ENCODE measurements at places on chromosomes 4 and X. TPM values are rescaled to one million over a fixed set of nuclear protein-coding genes. Genes with fewer than 3 reads are reported as not detected.

Gene GPR82
- total RNA-seq: 0.65 TPM

- DNase-seq: no peak
- no peaks in the 10 kb centered on the region for H3K4me1 ChIP-seq
- no peak overlapping the region for H3K4me3 ChIP-seq
- no peaks in the 10 kb centered on the region for H3K27me3 ChIP-seq
- H3K27ac ChIP-seq: no peak overlapping the region
- H3K36me3 ChIP-seq: no peaks in the 10 kb centered on the region
Observed at GRCh38 chr4:77176640-77177039, 19.6 kb downstream of the CCNG2 start.

GRCh38 chr4:3498407-3498806 is 33.8 kb downstream of the LRPAP1 start:
- no peak for DNase-seq
- H3K4me1 ChIP-seq: no peaks in the 10 kb centered on the region
- no peak overlapping the region for H3K27ac ChIP-seq
- H3K27me3 ChIP-seq: peaks cover 24% of the 10 kb centered on the region
- H3K4me3 ChIP-seq: no peak overlapping the region

- H3K4me1 ChIP-seq: peaks cover 12% of the 10 kb centered on the region
Observed at GRCh38 chrX:150360331-150360730, 2.8 kb upstream of the MAMLD1 start.

DNA sequence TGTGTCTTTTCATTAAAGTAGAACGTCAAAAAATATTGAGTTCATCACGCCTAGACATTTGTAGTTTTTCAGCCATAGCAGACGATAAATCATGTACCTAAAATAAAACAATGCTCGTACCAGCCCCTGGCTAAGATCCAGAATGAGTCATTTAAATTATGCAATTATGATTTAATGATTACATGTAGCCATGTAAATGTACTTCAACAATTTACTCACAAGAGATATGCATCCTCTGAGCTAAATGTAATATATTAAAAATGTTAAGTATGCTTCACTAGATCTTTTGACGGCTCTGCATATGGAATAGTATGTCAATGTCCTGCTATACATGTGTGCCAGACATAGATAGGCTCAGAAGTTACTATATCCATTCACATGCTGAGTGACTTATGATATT is 1077.8 kb downstream of the ARAP2 start:
- H3K4me1 ChIP-seq: no peaks in the 10 kb centered on the region
- H3K36me3 ChIP-seq: no peaks in the 10 kb centered on the region
- H3K4me3 ChIP-seq: no peak overlapping the region
- DNase-seq: no peak
- H3K27me3 ChIP-seq: no peaks in the 10 kb centered on the region
- H3K27ac ChIP-seq: no peak overlapping the region

GRCh38 chrX:136623396-136623795 is 24.6 kb upstream of the CD40LG start:
- H3K27ac ChIP-seq: no peak overlapping the region
- H3K27me3 ChIP-seq: no peaks in the 10 kb centered on the region
- DNase-seq: no peak
- no peaks in the 10 kb centered on the region for H3K4me1 ChIP-seq
- H3K36me3 ChIP-seq: no peaks in the 10 kb centered on the region
- H3K4me3 ChIP-seq: no peak overlapping the region

Gene SLC49A3
- total RNA-seq: 31.5 TPM

Gene CCSER1
- 8.4 TPM for total RNA-seq

- DNase-seq: no peak
- H3K27me3 ChIP-seq: no peaks in the 10 kb centered on the region
- H3K36me3 ChIP-seq: no peaks in the 10 kb centered on the region
Observed at GRCh38 chr4:113316879-113317278, 267.4 kb downstream of the ANK2 start.

DNA sequence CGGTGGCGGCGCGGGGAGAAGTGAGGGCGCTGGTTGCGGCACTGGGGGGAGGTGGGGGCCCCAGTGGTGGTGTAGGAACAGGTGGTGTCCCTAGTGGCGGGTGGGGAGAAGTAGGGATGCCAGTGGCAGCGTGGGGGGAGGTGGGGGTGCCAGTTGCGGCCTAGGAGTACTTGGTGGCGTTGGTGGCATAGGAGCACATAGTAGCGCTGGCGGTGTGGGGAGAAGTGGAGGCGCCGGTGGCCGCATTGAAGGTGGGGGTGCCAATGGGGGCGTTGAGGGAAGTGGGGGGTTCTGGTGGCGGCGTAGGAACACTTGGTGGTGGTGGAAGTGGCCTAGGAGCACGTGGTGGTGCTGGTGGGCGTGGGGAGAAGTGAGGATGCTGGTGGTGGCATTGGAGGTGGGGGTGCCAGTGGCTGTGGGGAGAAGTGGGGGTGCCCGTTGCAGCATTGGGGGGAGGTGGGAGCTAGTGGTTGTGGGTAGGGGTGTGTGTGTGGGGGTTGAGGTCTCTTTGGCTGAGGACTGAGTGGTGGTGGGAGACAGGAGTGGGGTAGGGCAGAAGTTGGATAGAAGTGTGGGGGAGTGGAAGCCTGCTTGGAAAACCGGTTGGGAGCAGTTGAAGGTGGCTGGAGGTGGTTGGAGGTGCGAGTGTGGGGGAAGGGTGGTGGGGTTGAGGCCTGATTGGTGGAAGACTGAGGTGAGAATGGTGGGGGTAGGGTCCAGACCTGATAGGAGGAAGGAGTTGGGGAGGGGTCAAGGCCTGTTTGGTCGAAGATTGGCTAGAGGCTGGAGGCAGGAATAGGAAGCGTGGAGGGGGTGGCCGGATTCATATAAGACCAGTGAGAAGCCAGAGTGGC is 1.1 kb downstream of the GCNA start:
- H3K27ac ChIP-seq: no peak overlapping the region
- peaks cover 25% of the 10 kb centered on the region for H3K36me3 ChIP-seq
- no peaks in the 10 kb centered on the region for H3K27me3 ChIP-seq

DNA sequence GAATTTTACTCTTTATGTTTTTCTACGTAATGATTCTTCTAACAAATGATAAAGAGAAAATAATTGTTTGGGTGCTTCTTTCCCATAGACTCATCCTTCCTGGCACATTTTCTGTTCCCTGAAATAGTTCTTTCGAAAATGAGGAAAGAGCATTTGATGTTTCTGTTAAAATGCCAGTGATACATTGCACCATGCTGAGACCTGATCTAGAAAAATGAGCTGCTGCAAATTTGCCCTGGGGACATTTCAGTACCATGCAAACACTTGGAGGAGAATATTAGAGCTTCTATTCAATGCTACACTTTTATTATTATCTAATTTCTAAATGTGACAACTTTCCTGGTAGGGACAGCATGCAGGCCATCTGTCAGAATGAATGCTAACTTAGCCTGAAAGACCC is 83.3 kb downstream of the C4orf33 start:
- no peak overlapping the region for H3K4me3 ChIP-seq
- no peaks in the 10 kb centered on the region for H3K27me3 ChIP-seq
- no peaks in the 10 kb centered on the region for H3K4me1 ChIP-seq
- no peaks in the 10 kb centered on the region for H3K36me3 ChIP-seq

Gene MTTP
- 0.15 TPM for total RNA-seq

Gene FREM3
- 0.38 TPM for total RNA-seq

- H3K27ac ChIP-seq: no peak overlapping the region
- H3K4me1 ChIP-seq: no peaks in the 10 kb centered on the region
- no peak for DNase-seq
- no peak overlapping the region for H3K4me3 ChIP-seq
- no peaks in the 10 kb centered on the region for H3K27me3 ChIP-seq
- peaks cover 5% of the 10 kb centered on the region for H3K36me3 ChIP-seq
Observed at GRCh38 chrX:135543924-135544323, 23.5 kb downstream of the INTS6L start.

DNA sequence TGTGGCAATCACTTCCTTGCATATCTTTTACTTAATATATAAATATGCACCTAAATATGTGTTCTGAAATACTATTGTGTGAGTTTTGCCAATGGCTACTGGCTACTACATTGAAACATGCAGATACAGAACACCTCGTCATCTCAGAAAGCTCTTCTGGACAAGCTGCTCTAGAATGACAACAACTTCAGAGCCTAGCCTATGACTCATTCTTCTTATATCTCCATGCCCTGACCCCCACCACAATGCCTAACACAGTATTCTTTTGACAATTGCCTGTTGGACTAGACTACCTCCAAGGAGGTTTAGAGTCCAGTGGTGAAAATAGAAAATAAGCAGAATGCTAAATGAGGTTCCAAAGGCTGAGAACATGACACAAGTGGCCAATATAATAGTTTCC is 17.6 kb upstream of the DMP1 start:
- H3K4me3 ChIP-seq: no peak overlapping the region
- DNase-seq: no peak
- no peaks in the 10 kb centered on the region for H3K4me1 ChIP-seq

DNA sequence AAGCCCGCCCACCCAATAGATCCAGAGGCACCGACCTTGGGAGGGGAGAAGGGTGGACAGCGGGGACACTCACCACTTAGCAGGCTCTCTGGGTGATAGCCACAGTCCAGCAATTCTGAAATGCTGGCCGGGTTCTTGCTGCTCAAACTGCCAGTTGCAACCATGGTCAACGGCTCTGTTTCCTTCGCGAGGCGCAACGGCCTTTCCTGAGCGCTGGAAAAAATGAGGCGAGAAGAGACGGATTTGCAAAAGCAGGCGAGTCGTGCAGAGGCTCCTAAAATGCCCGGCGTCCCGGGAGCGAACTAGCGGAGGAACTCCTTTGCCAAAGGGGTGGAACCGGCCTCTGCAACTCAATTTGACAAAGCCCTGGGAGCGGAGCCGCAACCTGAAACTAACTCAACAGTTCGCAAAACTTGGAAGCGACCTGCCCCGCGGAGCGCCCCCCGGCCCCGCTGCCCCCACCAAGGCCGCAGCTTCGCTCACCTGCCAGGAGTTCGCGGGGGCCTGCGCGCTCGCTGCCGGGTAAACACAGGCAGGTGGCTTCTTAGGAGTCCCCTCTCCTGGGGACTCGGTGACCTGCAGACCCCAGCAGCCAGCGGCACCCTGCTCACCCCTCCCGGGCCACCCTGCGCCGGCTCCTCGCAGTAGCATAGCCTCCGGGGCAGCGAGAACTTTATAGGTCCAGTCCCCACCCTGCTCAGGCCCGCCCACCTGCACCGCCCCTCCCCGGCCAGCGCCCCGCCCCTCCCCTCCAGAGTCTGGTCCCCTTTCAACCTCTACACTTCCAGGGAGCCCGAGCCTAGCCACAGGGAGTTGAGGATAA is at the start of gene DDIT4L:
DDIT4L (minus strand) TSS at position 649 of the 823 bp plus-strand sequence; CDS start at position 164, 485 bp downstream.
- H3K27ac ChIP-seq: no peak within 1 kb of the TSS
- peak; percentile 53 for DNase-seq
- H3K27me3 ChIP-seq: peaks cover 5% of the 10 kb centered on the region
- H3K4me1 ChIP-seq: peaks cover 5% of the 10 kb centered on the region
- H3K4me3 ChIP-seq: peak within 1 kb of the TSS; percentile 68

DNA sequence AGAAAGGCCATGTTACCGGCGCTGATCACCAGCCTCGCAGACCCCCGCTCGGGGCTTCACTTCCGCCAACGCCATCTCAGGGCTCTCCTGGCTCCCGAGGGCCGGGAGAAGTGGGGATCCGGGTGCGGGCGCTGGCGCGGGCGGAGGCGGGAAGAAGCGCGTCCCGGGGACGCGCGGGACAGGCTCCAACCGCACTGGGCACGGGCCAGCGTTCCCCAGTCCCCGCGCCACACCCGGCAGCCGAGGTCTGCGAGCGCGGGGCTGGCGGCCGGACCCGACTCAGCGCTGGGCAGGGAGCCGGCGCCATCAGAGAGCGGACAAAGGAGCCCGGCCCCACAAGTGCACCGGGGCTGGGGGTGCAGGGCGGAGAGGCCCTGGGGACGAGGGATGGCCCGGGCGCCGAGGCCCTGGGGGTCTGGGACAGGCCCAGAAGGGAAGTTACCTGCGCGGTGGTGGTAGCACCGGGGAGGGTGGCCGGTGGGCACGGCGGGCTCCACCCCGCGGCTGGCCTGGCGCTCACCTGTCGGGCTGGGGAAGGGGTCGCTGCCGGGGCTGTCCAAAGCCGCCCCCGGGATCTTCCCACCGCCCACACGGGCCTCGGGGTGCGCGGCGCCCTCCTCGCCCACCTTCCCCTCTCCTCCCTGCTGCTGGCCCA is 449 bp downstream of the CTPS2 start:
- no peaks in the 10 kb centered on the region for H3K27me3 ChIP-seq
- peak; percentile 43 for DNase-seq

DNA sequence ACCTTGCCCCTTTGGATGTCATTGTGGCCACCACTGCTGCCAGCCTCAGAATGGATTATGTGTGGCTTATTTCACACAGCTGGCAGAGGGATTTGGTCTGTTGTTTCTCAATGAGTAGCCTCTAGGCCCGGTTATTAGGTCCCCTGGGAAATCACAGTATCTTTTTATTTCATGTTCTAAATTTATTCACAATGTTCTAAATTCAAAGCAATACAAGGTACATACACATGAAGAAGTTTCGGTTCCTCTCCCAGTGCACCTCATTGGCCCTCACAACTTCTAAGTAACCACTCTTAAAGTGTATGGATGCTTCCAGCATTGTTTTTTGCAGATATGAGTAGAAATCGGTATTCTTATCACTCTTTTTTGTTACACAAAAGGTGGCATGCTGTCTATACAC is 262.7 kb downstream of the RCHY1 start:
- H3K4me3 ChIP-seq: no peak overlapping the region
- peaks cover 5% of the 10 kb centered on the region for H3K4me1 ChIP-seq
- H3K27me3 ChIP-seq: no peaks in the 10 kb centered on the region
- H3K27ac ChIP-seq: no peak overlapping the region

DNA sequence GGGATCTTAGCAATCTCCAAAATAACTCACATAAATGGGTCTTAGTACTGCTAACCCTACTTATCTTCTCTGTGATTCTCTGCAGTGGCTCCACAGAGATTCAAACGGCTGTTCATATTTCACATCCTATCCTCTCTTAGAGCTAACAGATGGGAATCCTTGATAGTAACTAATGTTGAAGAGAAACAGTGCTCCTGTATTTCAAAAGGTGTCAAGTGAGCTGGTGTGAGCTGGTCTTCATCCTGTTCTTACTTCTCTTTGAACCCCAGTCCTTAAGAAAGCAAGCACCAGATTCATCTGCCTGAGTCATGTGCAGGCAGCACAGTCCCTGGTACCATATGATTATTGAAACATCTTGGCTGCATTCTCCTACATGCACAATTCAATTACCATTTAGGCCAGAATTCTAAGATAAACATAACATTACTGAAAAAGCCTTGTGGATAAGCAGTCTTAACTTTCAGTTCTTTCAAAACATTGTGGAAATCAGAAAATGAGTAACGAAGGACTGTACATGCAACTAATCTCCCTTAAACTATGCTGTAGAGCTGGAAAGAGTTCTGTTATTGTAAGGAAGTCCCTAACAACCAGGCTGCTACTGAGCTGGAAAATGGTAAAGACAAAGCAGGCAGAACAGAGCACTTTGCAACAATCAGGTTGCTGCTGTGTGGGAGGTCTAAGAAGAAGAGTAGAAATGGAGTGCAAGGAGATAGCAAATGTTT is 153.1 kb downstream of the NPNT start:
- no peak overlapping the region for H3K27ac ChIP-seq
- no peak overlapping the region for H3K4me3 ChIP-seq
- H3K27me3 ChIP-seq: no peaks in the 10 kb centered on the region
- peaks cover 4% of the 10 kb centered on the region for H3K36me3 ChIP-seq

Gene SPP1
- 8.0 TPM for total RNA-seq
